ENCODE measurements at places on chromosomes 4 and X. TPM values are rescaled to one million over a fixed set of nuclear protein-coding genes. Genes with fewer than 3 reads are reported as not detected.

Gene RAB33A
- total RNA-seq = 0.26 TPM

Gene PHEX
- total RNA-seq = 0.44 TPM

Gene VSIG4
- not detected for total RNA-seq

Gene IBSP
- total RNA-seq = not detected

Gene TMEM255A
- 0.11 TPM for total RNA-seq

Gene TCEAL4
- 124 TPM for total RNA-seq

Gene HERC5
- total RNA-seq = 4.1 TPM

Gene EDNRA
- 0.36 TPM for total RNA-seq

Gene TRPC5OS
- total RNA-seq = not detected

Gene MAEA
- total RNA-seq = 68.1 TPM

Gene MAOB
- total RNA-seq = not detected

Gene NXF2
- not detected for total RNA-seq

Gene AVPR2
- total RNA-seq = not detected
